CD8-positive, alpha-beta T cell (primary cell): ENCODE measurements at places on chromosomes 6 and 20. TPM values are rescaled to one million over a fixed set of nuclear protein-coding genes. Genes with fewer than 3 reads are reported as not detected.

Gene KPNA5
- total RNA-seq, result 57.4 TPM

Gene PTCHD4
- not detected for total RNA-seq

Gene SCRT2
- total RNA-seq, result not detected

Gene TMEM200A
- 0.27 TPM for total RNA-seq

Gene DCDC2
- total RNA-seq, result not detected

Gene TCP11
- total RNA-seq, result not detected

Gene IRF4
- 24.7 TPM for total RNA-seq

Gene MDFI
- not detected for total RNA-seq

Gene TRIM10
- not detected for total RNA-seq

Gene C2
- total RNA-seq, result 1.1 TPM

Gene NKAIN4
- total RNA-seq, result not detected

Gene ANGPT4
- total RNA-seq, result not detected

Gene SEL1L2
- not detected for total RNA-seq

Gene MRAP2
- total RNA-seq, result not detected

Gene AIG1
- total RNA-seq, result 5.0 TPM

Gene TCF15
- not detected for total RNA-seq
